ENCODE measurements at places on chromosomes 12 and 14.
A peak's percentile ranks its signal among the peaks of the same experiment; 100 is the strongest.

DNA sequence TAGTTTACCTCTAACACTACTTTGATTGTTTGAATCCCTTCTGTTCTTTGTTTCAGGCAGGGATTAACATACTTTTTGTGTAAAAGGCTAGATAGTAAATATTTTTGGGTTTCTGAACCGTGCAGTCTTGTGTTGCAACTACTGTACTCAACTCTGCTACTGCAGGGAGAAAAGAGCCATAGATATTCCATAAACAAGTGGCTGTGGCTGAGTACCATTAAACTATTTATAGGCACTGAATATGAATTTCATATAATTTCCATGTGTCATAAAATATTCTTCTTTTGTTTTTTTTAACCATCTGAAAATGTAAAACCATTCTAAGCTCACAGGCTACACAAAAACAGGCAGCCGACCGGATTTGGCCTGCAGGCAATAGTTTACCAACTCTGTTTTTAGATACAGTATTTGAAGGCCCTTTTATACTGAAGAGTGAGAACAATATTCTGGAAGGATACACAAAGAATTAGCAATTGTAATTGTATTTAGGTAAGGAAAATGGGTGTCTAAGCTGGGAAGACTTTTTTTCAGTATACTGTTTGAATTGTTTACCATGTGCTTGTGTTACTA is 15.7 kb downstream of the NR1H4 start:
- DNase-seq: no peak

DNA sequence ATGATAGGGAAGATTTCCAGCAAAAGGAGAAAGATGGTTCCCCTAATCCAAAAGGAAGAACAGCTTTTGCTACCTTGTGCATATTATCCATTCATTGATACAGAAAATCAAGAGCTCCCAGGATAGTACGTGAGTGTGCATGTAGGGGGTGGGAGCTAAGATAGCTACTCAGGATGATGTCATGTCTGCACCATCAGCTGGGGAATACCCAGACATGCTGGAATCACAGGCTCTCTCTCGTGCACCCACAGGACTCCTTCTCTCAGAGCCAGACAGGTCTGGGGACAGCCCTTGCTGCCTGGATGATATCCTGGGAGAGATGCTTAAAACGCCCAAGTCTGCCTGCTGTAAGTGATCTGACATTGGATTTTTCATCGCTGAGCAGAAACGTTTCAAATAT is 38.9 kb downstream of the FOXN3 start:
- peak; percentile 87 for DNase-seq

GRCh38 chr14:73888460-73888725 is 1.7 kb downstream of the ZNF410 start:
- DNase-seq: peak; percentile 11

DNA sequence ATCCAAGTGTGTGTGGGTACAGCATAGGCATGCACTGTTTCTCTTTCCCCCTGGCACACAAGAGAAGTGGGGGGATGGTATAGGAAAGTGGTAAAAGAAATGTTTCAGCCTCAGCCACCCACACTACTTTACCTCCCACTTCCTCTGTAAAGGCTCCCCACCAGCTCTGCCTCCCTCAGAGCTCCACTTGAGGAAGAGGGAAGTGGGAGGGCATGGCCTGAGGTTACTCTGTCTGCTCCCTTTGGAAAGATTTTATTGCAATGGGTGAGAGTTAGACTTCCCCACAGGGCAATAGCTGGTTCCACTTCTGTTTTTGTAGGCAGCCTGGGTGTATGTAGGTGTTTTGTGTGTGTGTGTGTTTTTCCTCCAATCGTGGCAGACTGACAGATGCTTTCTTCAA is 145.3 kb downstream of the SSPN start:
- DNase-seq: no peak

DNA sequence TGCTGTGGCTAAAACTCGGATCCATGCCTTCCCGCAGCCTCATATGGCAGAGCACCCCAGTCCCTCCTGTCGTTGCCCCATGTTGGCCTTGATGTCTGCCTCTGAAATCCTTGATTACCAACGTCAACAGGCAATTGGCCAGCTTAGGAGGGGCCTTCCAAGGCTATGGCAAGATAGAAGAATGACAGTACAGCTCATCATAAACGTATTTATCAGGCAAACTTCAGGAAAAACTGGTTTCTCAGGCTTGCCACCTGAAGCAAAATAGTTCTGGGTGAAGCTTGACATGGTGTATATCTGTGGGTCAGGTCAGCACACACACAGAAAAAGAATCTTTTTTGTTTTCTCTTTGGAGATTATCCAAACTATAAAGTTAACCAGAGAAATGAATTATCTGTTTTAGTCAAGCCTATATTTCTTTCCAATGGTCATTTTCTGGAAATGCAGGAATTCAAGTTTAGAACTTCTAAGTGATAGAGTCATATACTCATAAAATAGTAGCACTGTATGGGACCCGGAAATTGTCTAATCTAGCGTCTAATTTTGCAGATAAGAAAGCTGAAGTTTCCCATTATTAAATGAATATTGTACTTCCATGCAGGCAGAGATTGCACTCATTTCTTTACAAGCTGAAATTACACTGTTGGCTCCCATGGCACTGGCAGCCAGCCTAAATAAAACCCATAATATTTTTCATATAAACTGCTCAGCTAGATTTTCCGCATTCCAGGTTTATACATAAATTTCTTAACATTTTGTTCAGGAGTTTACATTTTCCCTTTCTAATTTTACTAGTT is 24.4 kb upstream of the DUSP16 start:
- DNase-seq: no peak

DNA sequence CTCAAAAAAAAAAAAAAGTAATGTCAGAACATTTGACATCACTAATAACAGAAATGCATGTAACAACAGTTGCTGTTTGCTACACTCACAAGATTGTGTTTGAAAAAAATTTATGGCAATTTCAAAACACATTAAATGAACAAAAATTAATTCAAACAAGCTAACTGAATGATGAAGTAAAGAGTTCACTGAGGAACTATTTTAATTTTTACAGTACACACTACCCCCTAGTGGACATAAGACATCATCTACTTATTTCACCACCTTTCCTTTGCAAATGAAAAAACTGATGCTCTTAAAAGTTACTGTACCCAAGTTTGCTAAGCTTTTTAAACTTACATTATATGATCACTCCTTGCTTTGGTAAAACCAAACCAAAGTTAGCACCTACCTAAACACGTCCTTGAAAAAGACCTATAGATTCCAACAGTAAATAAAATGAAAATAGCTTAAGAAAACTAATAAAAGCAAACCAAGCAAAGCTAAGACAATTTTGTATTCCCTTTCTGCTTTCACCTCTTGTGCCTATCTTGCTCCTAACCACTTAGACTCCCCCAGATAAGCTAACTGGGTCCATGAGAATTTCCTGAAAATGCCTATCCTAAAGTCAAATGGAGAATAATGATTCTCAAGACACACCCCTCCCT is 22.2 kb downstream of the UBE2N start:
- peak; percentile 42 for DNase-seq

GRCh38 chr12:8081251-8081920 is 688 bp upstream of the NECAP1 start:
- DNase-seq: no peak

- DNase-seq: no peak
These were observed 133.9 kb downstream of the SPTSSA start for GRCh38 chr14:34328178-34328577.

- DNase-seq: no peak
These were observed 97.4 kb downstream of the PLXNC1 start for GRCh38 chr12:94245631-94246383.

DNA sequence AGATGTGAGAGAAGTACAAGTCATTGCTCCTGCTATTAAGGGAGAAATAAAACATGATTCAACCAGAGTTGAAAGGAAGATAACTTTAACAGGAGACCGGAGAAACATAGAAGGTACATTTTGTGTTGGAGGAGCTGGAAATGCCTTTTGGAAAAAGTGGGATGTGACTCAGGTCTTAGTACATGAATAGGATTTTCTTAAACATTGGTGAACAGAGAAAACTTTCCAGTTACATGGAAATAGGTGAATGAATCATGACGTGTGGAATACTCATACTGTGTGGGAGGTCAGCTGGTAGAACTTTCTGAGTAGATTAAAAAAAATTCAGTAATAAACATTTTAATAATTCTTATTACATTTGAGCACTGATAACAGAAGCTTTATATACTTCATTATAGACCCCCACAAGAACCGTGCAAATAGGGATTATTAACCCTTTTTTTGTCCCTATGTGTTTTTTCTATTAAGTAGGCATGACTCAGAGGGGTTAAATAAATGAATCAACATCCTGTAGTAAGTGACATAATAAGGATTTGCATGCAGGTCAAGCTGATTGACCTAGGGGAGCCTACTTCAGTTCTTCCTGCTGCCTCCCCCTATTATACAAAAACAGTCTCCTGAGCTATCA is 710.5 kb downstream of the NOVA1 start:
- peak; percentile 39 for DNase-seq

GRCh38 chr14:68857516-68858070 is 64.7 kb upstream of the ZFP36L1 start:
- no peak for DNase-seq

- no peak for DNase-seq
These were observed 47.9 kb upstream of the GARIN2 start for GRCh38 chr14:67141146-67141900.

- no peak for DNase-seq
These were observed 822.8 kb downstream of the GALC start for GRCh38 chr14:87170179-87170578.

GRCh38 chr14:68807148-68807600 is 14.3 kb upstream of the ZFP36L1 start:
- peak; percentile 78 for DNase-seq

- no peak for DNase-seq
These were observed 232.4 kb upstream of the FBXO33 start for GRCh38 chr14:39664646-39665045.

DNA sequence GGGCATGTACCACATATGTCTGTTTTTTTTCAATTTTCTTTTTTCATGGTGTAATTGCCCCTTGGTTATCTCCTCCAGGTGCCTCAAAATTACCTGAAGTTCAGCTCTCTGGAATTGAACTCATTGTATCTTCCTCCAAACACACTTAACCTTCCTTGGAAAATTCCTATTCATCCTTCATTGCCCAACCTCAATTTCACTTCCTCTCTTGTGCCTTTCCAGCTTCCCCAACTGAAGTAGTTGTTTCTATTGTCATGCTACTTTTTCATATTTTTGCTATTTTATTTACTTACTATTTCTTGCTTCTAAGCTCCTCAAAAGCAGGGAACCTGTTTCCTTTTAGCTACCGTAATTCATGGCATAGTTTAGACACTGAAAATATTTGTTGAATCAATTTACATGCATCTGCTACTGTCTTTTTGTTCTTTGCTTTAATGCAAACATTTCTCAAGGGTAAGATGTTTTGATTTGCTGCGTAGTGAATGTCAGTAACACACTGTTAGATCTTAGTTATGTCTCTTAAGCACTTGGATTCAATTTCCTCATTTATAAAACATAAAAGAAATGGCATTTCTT is 37.0 kb upstream of the STXBP6 start:
- DNase-seq: no peak

- peak; percentile 68 for DNase-seq
These were observed 282.2 kb upstream of the FAR2 start for GRCh38 chr12:28866715-28867503.
